Activated CD4-positive, CD25-positive, alpha-beta regulatory T cell treated with anti-CD3 and anti-CD28 coated beads, Interleukin-2, amount 50 U/mL, for 16 hours (primary cell): ENCODE measurements at places on chromosomes 5 and 9.

DNA sequence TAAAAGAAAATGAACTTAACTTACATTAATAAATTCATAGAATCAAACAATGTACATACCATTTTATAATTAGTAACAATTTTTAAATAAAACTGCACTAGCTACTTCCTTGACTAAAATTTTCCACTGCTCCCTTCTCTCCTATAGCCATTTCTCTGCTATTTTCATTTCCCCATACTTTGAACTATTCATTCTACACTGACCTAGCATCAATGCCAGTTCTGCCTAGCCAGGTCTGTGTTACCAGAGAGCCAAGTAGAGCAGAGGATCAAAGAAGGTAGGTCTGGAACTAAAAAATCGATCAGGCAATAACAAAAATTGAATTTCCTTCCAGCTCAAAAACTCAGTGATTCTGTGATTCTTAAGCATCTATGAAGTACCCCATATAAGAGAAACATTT, 84.5 kb downstream of the ERMP1 start:
- no peak for DNase-seq

DNA sequence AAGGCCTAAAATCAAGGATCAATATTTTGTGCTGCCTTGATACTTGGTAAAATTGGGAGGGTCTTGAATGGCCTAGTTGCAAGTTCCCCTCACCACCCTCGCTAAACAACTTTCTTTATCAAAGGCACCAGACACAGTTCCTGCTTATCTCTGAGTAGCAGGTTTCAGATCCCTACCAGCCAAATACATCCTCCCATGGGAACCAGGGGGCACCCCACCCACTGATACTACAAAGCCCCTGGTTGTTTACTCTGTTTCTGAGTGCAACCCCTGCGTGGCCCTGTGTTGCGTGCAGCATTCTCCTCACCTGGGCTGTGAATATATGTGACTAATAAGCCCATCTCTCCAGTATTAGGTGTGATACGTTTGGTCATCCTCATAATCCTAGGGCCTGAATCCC, 314.9 kb downstream of the DRD1 start:
- no peak for DNase-seq

- DNase-seq: no peak
These were observed 424.0 kb upstream of the ZNF462 start for GRCh38 chr9:106438928-106439327.

- no peak for DNase-seq
These were observed 26.1 kb upstream of the MACIR start for GRCh38 chr5:103232393-103232999.

- no peak for DNase-seq
These were observed 43.4 kb downstream of the IRF1 start for GRCh38 chr5:132447196-132447595.

GRCh38 chr9:120872791-120873502, 4.0 kb downstream of the PHF19 start:
- no peak for DNase-seq

DNA sequence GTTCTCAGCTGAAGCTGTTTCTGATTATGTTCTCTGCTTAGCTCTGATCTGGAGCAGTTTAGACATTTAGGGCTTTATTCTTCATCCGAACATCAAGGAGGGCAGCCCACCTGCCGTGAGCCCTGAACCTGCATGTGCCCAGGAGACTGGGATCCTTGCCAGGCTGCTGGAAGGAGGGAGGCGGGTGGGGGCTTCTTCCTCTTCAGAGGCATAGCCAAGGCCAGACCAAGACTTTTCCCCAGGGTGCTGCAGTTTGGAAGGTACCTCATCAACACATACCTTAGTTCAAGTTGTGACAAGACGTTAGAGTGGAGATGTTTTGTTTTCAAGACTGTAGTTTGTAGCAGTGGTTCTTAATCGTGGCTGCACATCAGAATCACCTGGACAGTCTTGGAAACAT, 64.9 kb downstream of the RALGPS1 start:
- DNase-seq: no peak

DNA sequence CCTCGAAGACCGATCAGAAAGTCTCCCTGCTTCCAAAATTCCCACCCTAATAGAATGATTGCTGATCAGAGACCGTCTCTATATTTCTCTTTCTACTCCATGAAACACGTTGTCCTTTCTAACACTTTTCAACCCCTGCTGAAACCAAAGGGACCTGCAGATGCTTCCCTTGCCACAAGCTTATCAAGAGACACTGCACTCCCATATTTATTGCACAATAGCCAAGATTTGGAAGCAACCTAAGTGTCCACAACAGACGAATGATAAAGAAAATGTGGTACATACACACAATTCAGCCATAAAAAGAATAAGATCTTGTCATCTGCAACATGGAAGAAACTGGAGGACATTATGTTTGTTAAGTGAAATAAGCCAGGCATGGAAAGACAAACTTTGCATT, 125.1 kb downstream of the FOXD1 start:
- no peak for DNase-seq

DNA sequence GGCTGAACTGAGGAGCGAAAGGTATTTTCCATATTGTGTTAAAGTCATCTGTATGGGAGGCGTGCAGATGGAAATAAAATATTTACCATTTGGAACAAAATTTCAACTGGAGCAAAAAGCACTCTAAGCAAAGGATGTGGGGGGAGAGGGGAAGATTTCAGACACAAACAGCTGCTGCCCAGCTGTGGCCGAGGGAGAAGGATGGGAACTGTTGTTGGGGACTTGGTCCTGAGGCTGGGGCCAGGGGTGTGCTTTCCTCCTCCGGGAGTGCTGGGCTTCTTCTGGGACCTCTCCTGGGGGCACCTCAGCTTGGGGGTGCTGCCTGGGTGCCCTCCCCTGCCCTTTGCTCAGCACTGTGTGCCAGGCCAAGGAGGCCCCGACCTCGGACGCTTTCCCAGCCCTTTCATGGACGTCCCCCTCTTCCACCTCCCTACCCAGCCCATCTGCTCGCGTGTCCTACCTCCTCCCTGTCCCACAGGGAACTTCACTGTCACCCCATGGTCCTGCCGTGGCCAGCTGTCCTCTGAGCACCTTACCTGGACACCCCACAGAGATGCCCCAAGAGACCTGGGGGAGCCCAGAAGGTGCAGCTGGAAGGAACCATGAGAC, 101.9 kb upstream of the COL5A1 start:
- DNase-seq: no peak

DNA sequence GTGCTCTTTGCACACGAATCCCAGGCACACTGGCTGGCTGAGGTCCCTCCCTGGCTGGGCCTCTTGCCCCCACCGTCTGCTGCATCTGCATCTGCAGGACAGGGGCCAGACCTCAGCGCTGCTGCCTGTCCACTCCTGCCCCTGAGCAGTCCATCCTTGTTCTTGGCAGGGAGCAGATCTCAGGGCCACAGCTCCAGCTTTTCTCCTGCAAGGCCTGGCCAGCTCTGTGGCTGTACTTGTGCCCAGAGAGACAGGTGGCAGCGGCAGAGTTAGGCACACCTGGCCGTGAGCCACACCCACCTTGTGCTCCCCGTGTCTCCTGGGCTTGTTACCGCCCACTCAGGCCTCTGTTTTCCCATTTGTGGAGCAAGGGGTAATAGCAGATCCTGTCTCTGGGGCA, 13.9 kb downstream of the NEK6 start:
- DNase-seq: no peak

GRCh38 chr9:37974506-37975173, 70.7 kb upstream of the SLC25A51 start:
- no peak for DNase-seq

DNA sequence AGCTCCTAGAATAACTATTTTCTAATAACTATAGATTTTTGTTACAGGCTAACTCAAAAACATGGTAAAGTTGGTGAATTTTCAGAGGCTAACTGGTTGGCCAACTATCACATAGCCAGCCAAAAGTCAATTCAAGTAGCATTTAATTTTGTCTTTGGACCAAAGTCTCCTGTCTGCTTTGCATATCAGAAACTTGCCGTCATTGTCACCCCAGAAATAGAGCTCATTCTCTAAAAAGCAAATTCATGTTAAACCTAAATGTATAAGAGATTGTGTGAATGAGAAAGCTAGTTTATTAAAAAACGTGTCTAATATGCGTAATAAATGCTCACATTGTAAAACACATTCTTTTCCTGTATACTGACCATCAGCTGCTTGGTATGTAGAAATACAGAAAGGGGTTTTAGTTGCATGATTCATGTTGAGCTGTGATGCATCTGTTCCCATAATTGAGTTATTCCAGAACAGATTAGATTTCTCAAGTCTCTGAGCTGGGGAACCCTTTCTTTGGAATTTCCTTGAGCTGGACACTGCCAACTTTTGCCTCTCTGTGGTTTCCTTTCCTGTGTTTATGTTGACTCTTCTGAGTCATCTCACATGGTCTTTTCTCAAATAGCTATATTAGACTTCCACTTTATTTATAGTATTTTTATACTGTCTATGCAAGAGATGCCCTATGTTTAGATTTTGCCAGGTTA, 7.3 kb downstream of the SRFBP1 start:
- DNase-seq: no peak

DNA sequence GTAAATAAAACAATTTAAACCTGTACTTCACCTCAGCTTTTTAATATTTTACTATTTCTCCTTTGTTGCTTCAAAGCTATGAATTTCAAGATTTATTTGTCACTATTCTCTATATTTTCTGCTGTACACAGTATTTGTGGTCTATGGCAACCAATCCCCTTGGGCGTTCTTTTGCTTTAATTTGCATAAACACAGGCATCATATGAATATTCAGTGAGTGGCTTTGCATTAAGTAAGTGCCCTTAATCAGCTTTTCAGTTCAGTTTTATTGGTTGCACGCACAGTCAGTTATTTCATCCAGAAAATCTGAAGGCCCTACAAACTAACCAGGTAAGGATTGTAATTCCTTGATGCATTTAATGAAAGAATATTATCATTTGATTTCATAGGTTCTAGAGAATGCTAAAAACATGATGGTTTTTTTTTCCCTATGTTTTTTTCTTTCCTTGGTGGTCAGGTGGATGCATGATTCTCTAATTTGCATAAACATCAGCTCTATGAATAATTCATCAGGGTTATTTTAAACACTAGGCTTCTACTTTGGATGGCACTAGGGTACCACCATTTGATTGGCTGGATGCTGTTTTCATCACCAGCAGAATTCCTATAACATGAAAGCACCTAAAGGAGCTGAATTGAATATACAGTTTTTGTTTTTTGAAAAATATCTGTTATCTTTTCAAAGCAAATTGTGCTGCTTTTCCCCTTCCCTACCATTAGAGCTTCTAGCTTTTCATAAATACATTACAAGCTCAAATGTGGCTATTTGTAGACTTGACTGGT, 249.2 kb upstream of the CCNH start:
- DNase-seq: no peak

- DNase-seq: no peak
These were observed 37.9 kb upstream of the GABRP start for GRCh38 chr5:170745481-170746071.

DNA sequence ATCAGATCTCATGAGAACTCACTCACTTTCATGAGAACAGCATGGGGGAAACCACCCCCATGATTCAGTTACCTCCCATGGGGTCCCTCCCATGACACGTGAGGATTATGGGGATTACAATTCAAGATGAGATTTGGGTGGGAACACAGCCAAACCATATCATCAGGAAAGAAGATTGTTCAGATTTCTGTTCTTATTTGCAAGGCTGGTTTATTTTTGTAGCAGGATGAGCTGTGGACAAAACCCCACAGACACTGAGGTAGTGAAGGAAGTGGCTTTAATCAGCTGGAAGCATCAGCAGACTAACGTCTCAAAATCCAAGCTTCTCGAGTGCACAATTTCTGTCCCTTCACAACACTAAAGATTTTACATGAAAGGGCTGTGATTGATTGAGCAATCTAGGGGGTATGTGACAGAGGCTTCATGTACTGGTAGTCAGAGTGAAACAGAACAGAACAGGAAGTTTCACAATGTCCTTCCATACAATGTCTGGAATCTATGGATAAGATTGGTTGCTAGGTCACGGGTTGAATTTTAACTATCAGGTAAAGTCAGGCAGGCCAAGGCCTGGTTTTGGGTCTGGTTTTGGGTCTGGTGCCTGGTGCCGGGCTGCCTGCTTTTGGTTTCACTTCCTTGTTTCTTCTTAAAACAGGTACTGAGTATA, 91.3 kb upstream of the ZNF366 start:
- DNase-seq: no peak

GRCh38 chr5:100771181-100771580, 131.9 kb downstream of the ST8SIA4 start:
- no peak for DNase-seq

DNA sequence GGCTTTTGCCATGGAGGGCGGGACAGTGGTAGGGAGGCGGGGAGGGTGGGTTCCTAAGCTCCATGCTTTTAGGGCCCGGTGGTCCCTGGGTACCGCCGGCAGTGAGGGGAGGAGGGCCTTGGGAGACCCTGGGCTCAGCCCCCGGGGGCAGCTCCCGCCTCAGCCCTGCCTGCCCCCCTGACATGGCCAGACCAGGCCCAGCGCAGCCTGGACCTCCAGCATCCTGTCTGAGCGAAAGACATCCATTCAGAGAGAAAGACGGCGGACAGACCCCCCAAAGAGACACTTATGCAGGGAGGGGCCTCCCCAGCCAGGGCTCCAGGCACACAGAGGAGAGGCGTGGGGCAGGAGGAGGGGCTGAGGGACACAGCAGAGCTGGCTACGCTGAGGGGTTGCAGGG, 45.3 kb downstream of the KCNT1 start:
- DNase-seq: no peak

GRCh38 chr9:117160254-117160653, 254.6 kb downstream of the ASTN2 start:
- DNase-seq: no peak

DNA sequence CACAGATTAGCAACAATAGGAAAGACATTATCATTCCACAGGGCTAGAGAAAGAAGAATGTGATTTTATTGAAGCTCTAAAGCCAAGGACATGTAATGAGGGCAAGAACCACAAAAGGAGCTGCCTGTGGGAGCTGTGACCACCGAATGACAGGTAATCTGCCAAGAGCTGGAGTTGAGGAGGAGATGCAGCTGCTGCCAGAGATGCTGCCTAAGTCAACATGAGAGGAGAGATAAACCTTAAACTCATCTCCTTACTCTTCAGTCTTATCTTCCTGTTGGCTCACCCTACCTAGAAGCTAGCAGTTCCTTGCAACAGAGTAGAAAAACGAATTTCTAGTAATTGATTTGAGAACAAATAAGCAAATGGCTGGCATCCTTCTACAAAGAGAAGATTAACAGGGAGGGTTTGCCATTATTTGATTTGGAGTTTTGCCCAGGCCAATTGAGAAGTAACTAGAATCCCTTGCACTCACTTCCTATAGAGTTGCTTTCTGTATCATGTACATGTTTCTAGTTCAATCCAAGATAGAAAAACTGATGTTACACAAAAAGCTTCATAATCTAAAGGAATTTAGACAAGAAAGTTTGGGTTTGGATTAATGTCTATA, 539.2 kb downstream of the TLE1 start:
- DNase-seq: no peak

- DNase-seq: no peak
These were observed 485.2 kb upstream of the CDH9 start for GRCh38 chr5:27523629-27524028.

GRCh38 chr5:164672931-164673694, 1167.7 kb downstream of the MAT2B start:
- DNase-seq: no peak

- DNase-seq: no peak
These were observed 127.3 kb upstream of the CCDC152 start for GRCh38 chr5:42629284-42629683.
